ENCODE measurements at places on chromosomes 12 and 14.

DNA sequence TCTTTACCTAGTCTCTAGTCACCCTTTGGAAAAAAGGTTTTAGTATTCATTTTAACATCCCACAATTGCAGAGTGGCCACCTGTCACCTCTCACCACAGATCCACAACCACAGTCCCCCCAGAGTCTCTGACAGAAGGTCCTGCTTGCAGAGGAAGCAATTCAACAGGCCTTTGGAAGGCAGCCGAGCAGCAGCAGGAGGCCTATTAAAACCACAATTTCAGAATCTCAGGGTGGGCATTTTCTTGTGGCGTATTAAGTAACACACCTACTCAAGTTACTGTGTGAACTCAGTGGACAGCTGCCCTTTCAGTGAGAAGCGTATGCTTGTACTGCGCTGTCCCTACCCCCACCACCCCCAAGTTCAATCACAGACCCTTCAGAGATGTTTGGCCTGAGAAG is 234.0 kb upstream of the HMGA2 start:
- no peak for DNase-seq

DNA sequence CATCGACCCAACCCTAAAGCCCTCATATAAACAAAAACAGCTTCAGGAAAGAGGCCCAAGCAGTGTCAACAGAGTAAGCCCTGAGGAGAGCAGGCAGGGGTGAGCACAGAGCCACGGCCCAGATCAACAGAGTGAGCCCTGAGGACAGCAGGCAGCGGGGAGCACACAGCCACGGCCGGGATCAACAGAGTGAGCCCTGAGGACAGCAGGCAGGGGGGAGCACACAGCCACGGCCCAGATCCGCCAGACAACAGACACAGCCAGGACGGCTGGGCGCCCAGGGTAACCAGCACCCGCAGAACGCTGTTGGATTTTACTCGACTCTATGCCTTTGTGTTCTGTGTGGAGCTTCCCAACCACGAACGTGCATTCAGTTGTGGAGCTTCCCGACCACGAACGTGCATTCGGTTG is 15.0 kb downstream of the CCDC85C start:
- DNase-seq: no peak

GRCh38 chr12:81465191-81465590 is 294.0 kb downstream of the PPFIA2 start:
- DNase-seq: no peak

GRCh38 chr12:104155711-104156555 is 17.9 kb upstream of the NFYB start:
- no peak for DNase-seq

- no peak for DNase-seq
These were observed 57.6 kb upstream of the GALNT9 start for GRCh38 chr12:132386926-132387497.

DNA sequence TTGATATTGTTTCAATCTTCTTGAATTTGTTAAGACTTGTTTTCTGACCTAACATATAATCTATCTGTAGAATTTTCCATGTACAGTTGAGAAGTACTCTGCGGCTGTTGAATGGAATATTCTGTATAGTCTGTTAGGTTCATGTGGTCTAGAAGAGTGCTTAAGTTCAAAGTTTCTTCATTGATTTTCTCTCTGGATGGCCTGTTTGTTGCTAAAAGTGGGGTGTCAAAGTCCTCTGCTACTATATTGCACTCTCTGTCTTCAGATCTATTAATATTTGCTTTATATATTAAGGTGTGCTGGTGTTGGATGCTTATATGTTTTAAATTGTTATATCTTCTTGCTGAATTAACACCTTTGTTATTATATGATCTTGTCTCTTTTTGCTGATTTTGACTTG is 290.9 kb upstream of the STXBP6 start:
- DNase-seq: no peak

GRCh38 chr12:52529846-52530245 is 9.7 kb upstream of the KRT5 start:
- no peak for DNase-seq

DNA sequence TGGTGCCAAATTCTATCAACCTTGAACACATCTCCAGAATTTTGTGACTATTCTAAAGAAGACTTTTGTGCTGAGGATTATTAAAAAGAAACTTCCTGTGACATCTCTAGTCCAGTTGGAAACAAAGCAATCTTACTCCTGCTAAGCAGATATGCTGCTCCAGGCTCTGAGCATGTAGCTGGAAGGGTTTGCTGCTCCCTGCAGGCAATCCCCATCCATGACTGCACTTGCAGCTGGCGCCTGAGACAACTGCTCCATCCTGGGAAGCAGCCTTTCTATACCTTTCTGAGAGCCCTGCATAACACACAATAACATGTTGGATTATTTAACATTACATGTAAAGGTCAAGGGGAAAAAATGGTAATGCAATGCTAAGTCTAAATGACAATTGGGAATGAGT is 105.1 kb downstream of the NDUFA12 start:
- DNase-seq: no peak

DNA sequence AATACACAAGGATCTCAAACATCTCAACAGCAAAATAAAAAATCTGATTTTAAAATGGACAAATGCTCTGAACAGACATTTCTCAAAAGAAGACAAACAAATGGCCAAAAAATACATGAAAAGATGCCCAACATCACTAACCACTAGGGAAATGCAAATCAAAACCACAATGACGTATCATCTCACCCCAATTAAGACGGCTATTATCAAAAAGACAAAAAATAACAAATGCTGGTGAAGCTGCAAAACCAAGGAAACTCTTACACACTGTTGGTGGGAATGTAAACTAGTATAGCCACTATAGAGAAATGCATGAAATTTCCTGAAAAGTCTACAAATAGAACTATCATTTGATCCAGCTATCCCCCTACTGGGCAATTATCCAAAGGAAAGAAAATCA is 145.0 kb downstream of the BTG1 start:
- no peak for DNase-seq

DNA sequence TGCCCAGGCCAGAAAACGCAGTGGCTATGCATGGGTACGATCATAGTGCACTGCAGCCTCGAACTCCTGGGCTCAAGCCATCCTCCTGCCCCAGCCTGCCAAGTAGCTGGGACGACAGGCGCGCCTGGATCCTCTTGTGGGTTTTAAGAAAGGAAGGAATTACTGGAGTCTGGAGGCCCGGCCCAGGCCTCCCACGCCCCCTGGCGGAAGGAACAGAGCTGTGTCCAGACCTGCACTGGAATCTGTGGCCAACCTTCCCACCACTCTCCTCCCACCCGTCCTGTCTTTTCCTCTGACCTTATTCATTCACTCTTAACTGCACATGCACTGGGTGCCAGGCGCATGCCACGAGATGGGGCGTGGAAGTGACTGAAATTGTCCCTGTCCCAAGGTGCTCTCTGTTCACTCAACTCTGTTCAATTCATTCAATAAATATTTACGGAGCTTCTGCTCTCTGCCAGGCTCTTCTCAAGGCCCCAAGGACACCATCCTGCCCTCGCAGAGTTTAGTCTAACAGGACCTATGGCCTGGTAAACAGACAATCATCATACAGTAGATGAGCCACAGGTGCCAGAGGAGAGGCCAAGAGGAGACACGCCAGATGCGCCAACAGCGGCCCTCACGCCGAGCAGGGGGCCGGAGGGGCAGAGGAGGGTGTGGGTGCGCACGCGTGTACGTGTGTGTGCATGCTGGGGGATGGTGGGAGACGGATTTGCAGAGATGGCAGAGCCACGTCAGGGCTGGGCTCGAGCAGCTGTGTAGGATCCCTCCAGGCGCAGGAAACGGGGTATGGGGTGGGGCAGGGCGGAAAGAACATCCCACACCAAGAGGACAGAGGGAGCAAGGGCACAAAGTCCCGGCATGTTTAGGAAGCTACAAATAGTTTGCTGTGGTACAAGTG is 13.7 kb upstream of the TMEM106C start:
- peak; percentile 37 for DNase-seq

DNA sequence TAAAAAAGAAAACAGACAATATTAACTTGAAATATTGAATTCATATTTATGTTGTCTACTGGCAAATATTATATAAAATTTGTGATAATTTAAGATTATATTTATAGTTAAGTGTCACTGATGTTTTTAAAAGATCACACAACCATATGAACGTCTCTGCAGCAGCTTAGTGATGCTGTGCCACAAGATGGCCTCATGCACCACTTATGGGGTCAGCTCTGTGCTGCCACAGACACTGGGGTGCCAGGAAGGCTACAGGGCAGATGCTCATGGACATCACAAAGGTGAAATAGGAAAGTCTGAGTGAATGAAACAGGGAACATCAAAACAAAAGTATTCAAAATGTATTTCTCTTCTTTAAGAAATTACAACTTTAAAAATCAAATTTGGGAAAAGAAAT is 13.1 kb downstream of the ATXN3 start:
- no peak for DNase-seq

DNA sequence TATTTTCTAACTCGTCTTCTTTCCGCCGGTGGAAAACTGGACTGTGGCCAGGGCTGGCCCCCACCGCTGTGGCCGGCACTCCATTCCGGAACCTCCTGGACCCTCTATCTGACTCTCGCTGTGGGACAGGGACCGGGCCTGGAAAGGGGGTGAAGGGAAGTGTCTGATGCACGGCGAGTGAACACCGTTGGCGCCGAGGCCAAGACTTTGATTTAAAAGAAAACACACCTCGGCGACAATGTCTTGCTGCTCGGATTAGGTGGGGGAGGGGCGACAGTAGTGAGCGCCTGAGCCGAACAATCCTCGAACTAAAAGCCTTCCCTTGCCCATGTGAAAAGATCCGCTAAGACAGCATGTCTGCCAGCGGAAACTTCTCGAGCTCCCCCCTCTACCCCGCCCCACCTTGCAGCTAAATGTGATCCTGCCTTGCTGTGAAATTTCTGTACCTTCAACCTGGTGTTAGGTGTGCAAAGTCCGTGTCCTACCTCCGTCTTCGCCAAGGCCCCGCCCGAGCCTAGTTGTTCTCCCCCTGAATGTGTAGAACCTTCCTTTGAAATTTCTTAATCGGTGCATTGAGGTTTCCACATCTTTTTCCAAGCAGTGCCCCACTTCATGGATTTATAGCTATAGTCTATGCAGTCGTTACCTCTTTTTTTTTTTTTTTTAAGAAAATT is 862 bp upstream of the HOTAIR start:
- DNase-seq: no peak

GRCh38 chr12:3473844-3474243 is 17.2 kb upstream of the PRMT8 start:
- DNase-seq: no peak

DNA sequence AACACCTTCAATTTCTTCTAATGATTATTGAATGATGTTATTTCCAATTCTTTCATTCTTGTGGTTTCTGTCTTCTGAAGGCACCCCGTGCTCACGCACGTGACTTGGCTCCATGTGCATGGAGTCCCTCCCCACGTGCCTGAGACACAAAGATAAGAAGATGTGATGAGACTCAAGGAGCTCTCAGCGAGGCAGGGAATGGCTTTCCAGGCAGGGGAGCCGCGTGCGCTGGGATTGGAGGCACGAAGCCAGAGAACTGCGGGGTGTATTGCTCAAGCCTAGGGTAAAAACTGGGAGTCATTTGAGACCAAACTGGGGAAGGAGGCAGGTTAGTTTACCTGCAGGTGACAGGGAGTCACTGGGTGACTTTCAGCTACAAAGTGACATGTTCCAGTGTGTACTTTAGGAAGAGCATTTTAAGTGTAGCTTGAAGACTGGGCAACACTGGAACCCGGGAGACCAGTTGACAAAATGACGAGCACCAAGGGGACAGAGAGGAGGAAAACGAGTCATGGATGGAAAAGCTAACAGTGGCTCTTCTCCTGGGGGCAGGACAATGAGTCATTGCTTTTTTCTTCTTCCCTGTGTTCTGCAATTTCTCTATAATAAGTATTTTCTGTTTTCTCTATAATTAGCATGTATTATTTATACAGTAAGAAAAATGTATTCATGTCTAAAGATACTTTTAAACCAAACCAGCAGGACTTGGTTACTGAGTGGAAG is 311.7 kb upstream of the FKBP4 start:
- DNase-seq: no peak

- DNase-seq: no peak
These were observed 137.8 kb downstream of the ADGRD1 start for GRCh38 chr12:131091413-131091975.

GRCh38 chr12:953776-954175 is 4.3 kb upstream of the RAD52 start:
- peak; percentile 16 for DNase-seq

DNA sequence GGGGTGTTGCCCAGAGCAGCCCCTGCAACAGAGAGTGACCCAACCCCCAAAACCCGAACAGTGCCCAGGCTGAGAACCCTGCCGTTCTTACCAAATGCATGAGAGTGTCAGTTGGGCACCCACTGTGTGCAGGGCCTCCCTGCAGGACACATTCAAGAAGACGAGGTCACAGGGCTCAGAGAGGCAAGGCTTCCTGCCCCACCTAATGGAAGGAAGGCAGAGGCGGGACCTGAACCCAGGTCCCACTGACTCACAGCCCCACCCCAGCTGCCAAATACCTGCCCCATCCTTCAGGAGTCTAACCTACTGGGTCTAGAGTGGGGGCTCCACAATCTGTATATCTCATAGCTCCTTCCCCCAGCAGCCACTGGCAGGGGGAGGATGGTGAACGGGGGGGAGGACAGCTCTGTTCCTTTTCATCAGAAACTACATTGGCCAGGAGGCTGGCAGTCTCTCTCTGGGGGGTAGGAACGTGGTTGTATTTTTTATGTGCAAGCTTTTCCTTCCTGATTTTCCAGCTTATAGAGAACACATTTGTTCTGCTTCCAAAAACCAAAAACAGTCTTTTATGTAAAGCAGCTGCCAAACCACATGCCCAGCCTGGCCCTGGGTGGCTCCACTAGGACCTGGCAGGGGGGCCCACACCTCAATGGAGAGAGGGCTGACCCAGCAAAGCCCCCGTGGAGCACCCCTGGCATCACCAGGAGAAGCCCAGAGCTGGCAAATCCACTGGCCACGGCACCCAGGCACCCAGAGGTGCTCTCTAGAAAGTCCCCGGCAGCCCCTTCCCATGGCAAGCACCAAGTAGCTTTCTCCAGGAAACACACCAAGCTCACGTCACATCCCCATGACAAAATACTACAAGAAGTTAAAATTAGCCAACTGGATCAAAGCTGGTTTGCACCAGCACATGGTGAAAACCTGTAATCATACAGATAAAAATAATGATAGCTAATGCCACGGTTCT is 17.0 kb downstream of the NCOR2 start:
- no peak for DNase-seq

DNA sequence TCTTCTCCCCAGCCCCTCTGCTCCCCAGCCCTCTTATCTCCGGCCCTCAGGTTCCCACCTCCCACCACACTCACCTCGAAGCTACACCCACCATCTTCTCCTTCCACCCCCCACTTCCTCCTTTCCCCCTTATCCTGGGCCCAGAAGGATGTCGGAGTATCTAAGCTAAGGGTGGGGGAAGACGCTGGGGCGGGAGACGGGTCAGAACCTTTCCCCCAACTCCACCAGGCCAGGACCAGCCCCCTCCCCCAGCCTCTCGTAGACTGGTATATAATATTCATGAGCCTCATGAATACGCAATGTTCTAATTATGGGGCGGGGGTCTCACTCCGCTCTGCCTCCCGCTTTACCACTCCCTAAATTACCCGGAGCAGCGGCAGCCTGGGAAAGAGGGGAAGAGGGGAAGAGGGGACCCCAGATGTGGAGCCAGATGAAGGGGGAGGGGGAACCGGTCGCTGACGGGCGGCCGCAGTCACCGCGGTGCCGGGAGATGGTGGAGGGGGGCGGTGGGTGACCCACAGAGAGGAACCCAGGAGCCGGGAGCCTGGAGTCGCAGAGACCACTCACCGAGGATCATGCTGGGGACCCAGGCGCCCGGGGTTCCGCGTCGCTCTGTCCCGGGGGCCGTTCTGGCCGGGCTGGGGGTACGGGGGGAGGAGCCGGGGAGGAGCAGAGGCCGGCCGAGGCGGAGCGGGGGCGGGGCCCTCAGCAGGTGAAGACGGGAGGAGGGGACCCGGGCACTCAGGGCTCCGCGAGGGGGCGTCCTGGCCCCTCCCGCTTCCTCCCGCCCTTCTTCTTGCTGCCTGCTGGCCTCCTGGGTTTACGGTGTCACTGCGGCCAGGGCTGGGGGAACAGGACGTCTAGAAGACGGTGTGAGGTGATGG is 6.4 kb upstream of the ZNF385A start:
- DNase-seq: no peak
